ENCODE measurements at places on chromosomes 12 and 14.

- no peak for DNase-seq
Observed at GRCh38 chr12:24083838-24084237, 134.4 kb upstream of the SOX5 start.

- DNase-seq = no peak
Observed at GRCh38 chr14:51550636-51551035, 101.1 kb upstream of the FRMD6 start.

GRCh38 chr12:89671469-89671868 lies 37.2 kb downstream of the ATP2B1 start:
- DNase-seq = no peak

- no peak for DNase-seq
Observed at GRCh38 chr14:29462321-29462720, 465.3 kb downstream of the PRKD1 start.

DNA sequence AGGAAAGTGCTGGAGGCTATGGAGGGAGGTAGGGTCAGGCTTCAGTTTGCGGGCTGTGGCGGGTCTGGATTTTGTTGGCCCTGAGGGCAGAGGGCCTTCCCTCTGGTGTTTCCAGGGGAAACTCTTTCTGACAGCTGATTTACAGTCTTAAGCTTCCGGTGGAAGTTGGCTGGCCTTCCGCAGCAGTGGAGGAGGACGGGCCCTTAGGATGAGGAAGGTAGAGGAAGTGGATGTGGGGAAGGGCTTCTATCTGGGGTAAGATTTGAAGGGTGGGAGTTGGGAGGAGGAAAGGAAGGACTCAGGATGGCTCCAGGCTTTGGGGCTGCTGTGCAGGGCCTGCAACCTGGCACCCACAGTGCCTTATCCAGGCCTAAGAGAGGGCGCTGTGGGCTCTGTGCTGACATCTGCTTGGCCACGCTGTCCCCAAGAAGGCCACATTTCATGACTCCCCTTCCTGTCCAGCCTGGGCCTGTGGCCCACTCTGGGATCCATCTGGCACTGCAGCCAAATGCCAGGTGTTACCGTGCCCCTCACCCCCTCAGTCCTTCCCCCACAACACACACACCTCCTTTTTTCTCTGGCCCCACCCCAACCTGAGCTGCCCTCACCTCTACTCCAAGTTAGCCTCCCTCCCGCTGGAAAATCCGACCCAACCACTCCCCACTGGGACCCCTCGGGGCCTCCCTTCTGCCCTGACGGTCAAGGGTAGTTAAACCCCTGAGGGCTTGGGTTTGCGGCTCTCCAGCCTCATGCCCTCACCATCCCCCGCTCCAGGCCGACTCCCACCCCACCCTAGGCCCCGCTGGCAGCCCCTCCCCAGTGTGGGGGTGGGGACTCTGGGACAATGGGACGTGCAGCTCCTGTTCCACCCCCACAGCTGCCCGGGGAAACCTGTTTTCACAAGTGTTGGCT lies 7.7 kb upstream of the PPP1R13B start:
- DNase-seq = no peak

DNA sequence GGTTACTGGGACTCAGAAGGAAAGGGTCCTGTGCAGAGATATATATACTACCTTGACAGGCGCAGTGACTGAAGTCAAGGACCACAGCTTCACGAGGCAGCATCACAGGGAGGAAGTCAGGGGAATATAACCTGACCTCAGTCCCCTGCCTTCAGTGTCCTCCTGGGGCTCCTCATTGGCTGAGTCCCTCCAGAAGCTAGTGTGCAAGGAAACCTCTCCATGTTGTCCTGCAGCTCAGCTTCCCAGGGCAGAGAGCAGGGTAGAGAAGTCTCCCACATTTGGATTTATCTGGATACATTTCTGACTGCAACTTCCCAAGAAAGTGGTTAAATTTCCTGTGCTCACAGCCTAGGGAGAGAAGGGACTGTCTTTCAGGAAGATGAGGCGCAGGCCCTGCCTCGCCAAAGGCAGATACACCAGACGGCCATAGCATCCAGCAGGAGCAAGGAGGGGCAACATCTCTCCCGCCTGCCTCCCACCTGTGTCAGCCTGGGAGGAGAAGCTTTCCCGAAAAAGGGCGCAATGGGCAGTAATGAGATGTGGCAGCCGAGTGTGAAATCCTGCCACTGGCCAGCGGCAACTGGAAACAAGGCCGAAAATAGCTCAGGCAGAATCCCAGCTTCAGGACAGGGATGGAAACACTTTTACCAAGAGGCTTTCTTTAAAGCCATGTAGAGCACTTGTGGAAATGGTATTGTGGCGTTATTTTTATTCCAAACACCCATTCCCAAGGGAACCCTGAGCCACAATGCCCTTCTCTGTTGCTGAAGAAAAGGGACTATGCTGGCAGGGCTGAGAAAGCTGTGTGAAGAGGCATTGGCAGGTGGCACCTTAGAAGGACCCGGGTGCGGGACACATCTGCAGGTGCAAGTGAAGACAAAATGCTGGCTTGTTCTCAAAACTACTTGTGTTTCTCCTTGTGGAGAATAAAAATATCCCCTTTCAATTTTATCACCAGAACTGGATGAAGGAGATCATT lies 54.9 kb upstream of the HIF1A start:
- DNase-seq = no peak

- DNase-seq = no peak
Observed at GRCh38 chr12:26370098-26370497, 174.7 kb downstream of the SSPN start.

GRCh38 chr12:109336593-109336992 lies 11.1 kb upstream of the MYO1H start:
- DNase-seq = no peak

DNA sequence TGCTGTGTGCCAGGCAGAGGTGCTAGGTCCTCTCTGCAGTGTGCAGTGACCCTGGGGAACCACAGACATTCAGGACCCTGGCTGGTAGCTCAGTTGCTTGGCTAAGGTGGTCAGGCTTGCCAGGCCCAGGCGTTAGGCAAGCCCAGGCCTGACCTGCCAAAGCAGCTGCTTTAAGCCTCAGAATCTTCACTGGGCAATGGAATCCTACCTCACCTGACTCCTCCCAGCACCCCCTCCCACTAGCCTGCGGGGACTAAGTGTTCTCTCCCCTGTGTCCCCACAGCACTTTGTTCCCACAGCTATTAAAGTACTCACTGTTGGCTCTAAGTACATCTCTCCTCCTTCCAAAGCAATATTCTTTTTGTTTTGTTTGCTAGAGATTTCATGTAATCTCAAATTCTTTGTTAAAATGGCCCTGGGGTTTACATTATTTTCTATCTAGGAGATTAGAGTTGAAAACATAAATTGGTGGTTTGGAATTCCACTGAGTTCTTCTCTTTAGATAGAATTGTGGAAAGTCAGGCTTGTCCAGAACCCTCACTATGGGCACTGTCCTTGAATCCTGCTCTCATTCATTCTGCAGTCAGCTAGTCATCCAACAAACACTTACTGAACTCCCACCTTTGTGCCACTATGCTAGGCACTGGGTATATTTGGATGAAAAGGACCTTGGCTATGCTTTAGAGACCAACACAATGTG lies 44.4 kb downstream of the DGLUCY start:
- no peak for DNase-seq

GRCh38 chr12:61821381-61821780 lies 438.8 kb upstream of the USP15 start:
- no peak for DNase-seq
